ENCODE measurements at places on chromosomes 5 and 9. TPM values are rescaled to one million over a fixed set of nuclear protein-coding genes. Genes with fewer than 3 reads are reported as not detected.

The RGP1 gene
- total RNA-seq: 10.2 TPM

The HTR4 gene
- total RNA-seq: not detected

The PTPA gene
- total RNA-seq: 114 TPM

The PCA3 gene
- 0.26 TPM for total RNA-seq

The BSPRY gene
- total RNA-seq: not detected

The GCNT4 gene
- 0.16 TPM for total RNA-seq

The SLC6A7 gene
- total RNA-seq: not detected

The GMCL2 gene
- not detected for total RNA-seq

The NRARP gene
- total RNA-seq: 0.16 TPM

The SOHLH1 gene
- not detected for total RNA-seq

The ANKRD18A gene
- total RNA-seq: not detected

The FOXD4L5 gene
- total RNA-seq: 0.09 TPM

The PLPPR1 gene
- not detected for total RNA-seq

The TXNDC8 gene
- not detected for total RNA-seq

The TAF11L10 gene
- not detected for total RNA-seq

The KCNN2 gene
- not detected for total RNA-seq

The SNCAIP gene
- 0.16 TPM for total RNA-seq

The MRPL50 gene
- 11.0 TPM for total RNA-seq

The PCDHGB4 gene
- total RNA-seq: 26.7 TPM

The EGFLAM gene
- 0.16 TPM for total RNA-seq

The CNTNAP3B gene
- total RNA-seq: 7.8 TPM

The GRIA1 gene
- 0.16 TPM for total RNA-seq

The OGN gene
- 43.5 TPM for total RNA-seq

The NDUFB6 gene
- 83.9 TPM for total RNA-seq

The ABHD17B gene
- total RNA-seq: 13.1 TPM

The CDC25C gene
- 0.26 TPM for total RNA-seq

The C9orf50 gene
- total RNA-seq: under 0.01 TPM

The TRAF1 gene
- total RNA-seq: 2.4 TPM

The ANXA6 gene
- total RNA-seq: 817 TPM

The AKNA gene
- total RNA-seq: 4.3 TPM

The SPINK7 gene
- total RNA-seq: not detected

The ORM2 gene
- total RNA-seq: not detected

The SLC6A3 gene
- not detected for total RNA-seq

The SLCO6A1 gene
- total RNA-seq: not detected

The ROR2 gene
- total RNA-seq: 5.8 TPM

The MLANA gene
- not detected for total RNA-seq

The QRFP gene
- not detected for total RNA-seq

The SLC36A3 gene
- total RNA-seq: not detected

The ANKRD34B gene
- total RNA-seq: not detected

The PHF24 gene
- total RNA-seq: 0.16 TPM

The SOWAHA gene
- under 0.01 TPM for total RNA-seq

The EFNA5 gene
- total RNA-seq: 0.77 TPM

The AMBP gene
- total RNA-seq: 0.86 TPM

The CYLC2 gene
- not detected for total RNA-seq

The SHISAL2B gene
- 0.16 TPM for total RNA-seq

The DUSP1 gene
- total RNA-seq: 43.0 TPM

The CTXN3 gene
- not detected for total RNA-seq

The FOXD4L3 gene
- total RNA-seq: not detected

The CDH9 gene
- not detected for total RNA-seq

The POMT1 gene
- 36.5 TPM for total RNA-seq

The MEGF10 gene
- total RNA-seq: not detected

The SNX24 gene
- total RNA-seq: 8.1 TPM
